ENCODE measurements at places on chromosomes 16 and 17.

DNA sequence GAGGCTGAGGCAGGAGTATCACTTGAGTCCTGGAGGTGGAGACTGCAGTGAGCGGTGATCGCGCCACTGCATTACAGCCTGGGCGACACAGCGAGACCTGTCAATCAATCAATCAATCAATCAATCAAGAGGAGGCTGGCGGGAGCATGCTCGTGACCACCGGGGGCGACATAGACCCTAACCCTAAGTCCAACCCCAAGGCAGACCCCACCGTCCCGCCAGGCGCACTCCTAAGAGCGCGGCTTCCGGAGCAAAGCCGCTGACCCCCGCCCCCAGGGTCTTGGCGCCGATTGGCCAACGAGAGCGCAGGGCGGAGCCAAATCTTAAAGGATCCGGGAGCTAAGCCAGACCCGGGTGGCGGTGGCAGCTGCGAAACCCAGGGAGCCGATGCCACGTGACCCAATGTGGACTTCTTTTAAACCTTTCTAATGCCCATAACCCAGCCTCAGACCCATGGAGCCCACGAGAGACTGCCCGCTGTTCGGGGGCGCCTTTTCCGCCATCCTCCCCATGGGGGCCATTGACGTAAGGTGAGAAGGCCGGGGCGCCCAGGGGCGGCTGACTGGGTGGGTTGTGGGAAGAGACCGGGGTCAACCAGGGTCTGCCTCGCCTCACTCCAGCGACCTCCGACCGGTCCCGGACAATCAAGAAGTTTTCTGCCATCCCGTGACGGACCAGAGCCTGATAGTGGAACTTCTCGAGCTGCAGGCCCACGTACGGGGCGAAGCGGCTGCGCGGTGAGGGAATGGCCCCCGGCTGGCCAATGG lies at the start of gene RANGRF:
Gene RANGRF, plus strand, starts transcription at position 335 of the 767 bp plus-strand sequence. Its CDS starts 119 bp downstream, at position 454.
- peak; percentile 89 for DNase-seq

DNA sequence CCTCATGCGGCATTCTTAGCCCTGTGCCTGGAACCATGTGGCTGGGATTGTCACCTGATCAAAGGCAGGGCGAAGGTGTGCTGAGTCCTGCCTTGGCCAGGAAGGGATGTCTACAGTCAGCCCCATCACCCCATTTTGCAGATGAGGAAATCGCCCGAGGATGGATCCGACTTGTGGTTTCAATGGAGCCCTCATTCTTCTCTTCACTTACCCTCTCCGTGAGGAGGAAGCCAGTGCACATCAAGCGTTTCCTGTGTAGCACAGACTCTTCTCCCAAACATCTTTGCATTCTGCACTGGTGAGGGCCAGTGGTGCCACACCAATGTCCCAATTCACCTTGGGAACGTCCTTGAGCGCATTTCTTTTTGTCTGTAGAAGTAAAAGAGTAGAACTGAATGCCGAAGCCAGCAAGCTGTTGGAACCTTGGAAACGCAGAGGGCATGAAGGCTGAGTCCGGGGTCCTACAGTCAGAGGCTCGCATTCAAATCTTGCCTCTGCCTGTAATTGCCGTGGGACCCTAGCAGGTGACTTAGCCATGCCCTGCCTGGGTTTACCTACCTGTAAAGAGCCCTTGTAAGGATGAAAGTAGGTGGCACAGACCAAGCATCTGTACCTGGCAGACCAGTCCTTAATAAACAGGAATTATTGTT lies 85.4 kb downstream of the IRF8 start:
- DNase-seq, result no peak

DNA sequence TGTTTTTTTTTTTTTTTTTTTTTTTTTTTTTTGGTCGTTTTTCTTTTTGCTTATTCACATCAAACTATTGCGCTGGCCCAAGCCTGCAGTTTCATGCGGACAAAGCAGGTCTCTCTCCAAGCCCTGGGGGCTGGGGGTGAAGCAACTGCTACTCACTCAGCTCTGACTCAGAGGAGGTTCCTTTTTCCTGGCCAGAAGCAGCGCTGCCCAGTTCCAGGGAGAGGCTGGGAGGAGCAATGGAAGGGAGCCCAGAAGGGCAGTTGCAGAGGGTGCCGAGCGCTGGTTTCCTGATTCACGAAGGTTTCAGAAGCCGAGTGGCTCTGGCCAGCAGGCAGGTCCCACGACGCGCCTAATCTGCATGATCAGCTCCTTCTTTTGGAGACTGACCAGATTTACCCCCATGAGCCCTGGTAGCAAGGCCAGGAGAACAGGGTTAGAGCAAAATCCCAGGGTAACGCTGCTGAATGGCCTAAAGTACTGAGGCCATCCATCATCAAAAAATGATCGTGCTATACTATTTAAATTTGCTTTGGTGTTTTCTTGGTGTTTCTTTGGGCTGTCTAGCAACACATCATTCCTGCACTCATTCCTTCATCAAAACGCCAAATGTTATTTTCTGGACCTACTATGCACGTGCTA lies 144.7 kb upstream of the SOX9 start:
- peak; percentile 63 for DNase-seq

DNA sequence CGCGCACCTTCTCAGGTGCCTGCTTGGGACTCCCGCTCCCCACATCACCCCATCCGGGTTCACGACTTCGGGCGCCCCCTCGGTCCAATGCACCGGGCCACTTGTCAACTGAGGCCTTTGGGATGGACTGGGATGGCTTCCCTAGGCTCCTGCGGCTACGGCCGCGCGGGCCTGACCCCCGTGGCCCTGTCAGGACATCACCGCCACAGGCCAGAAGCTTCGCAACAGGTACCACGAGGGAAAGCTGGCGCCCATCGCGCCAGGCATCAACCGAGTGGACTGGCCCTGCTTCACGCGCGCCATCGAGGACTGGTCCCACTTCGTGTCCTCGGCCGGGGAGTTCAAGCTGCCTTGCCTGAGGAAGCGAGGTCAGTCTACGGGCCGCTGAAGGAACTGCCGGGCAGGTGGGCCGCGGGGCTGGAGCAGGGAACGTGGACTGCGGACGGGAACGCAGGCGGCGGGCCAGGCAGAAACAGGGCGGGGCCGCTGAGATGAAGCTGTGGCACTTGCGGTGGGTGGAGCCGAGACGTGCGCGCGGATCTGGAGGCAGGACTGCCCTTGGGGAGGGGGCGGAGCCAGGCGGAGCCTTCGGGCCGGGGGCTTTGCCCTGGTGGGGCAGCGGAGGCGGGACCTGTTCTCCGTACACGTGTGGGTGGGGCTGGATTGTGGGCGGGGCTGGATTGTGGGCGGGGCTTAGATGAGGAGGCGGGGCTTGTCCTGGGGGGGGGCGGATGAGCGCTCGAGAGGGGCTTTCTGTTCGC lies 13.7 kb upstream of the CNGB1 start:
- DNase-seq, result peak; percentile 62

DNA sequence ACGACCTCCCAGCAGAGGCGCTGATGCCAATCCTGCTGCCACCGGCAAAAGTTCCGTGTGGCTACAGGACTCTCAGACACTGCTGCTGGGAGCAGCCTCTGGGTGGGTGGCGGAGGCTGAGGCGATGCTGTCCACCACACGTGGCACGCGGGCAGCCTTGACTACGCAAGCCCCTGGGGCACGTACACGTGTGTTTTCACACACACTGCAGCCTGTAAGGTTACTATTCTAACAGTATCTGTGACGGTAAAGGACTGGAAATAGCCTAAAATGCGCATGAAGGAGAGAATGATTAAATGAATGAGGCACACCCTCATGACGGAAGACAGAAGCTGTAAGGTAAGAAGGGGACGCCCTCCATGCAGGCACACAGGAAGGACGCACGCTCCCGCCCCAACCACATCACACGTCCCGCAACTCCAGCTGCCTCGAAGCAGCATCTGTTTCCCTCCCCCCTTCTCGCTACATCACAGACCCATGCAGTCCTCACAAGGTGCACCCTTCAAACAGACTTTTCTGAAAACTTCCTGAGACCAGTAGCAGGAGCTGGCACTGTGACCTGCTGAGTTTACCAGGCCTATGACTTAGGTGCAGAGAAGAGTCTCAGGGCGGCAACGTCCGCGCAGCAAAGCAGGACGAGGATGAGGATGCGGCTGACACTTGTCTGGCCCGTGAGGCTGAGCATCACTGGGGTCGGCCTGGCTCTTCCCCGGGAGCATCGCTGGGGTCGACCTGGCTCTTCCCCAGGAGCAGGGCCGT lies 28.7 kb upstream of the FASN start:
- DNase-seq, result no peak

DNA sequence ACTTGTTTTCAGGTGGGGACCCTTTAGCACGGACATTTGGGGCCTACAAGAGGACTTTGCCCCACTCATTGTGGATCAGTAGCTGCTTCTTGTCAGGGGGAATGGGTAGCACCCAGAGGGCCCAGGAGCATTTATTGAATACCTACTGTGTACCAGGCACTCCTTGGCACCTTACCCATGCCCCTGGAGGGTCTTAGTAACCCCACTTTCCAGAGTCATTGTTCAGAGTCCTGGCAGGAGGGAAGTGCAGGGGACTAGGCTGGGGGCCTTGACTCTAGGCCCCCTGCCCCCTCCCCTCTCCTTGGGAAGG lies 21.0 kb upstream of the CIBAR2 start:
- DNase-seq, result no peak

- DNase-seq, result no peak
These were observed 377.8 kb upstream of the TNRC6C start for GRCh38 chr17:77580531-77581270.

GRCh38 chr16:52252680-52253079 lies 294.3 kb downstream of the TOX3 start:
- no peak for DNase-seq

DNA sequence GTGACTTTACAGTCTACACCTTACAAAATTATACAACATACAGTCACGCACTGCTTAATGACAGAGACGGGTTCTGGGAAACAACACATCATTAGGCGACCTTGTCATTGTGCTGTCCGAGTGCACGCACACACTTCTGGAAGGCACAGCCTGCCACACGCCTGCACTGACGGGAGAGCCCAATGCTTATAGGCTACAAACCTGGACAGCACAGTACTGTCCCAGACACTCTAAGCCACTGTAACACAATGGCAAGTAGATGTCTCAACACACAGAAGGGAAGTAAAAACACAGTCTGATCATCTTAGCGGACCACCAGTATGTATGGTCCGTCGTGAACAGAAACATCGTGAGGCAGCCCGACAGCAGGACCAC lies 29.8 kb downstream of the KLHDC4 start:
- DNase-seq, result no peak

- DNase-seq, result no peak
These were observed 32.6 kb downstream of the NUBP1 start for GRCh38 chr16:10776280-10776679.

- DNase-seq, result no peak
These were observed 33.6 kb upstream of the RAI1 start for GRCh38 chr17:17647524-17648178.

DNA sequence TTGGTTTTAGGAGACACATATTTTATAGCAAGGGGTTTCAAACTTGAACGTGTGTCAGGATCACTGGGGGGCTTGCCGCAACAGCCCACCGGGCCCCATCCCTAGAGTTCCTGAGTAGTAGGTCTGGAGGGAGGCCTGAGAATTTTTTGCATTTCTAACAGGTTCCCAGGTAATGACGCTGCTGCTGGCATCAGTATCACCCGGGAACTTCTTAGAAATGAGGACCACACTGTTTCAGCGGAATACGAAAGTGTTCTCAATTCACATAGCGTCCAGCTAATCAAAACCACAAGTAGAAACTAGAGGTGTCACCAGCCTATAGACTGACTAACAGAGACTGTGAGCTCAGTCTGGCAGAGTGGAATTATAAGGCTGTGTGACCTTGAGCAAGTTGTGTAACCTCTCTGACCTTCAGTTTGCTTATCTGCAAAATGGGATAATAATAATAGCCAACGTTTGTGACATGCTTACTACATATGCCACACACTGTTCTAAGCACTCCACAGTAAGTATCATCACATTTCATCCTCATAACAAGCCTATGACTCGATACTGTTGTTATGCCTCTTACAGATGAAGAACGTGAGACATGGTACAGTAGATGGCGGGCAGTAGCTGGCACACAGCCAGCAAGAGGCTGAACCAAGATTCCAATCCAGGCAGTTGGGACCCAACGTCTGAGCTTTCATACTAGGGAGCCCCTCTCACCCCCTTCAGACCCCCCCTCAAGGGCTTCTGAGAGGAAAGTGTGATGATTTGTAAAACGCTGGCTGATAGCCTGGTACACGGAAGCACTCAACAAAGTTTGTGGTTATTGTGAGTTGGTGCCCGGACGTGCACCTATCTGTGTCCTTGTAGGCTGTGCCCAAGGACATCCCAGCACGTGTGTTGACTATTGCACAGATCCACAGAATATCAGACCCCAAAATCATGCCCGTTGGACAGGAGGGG lies 4.6 kb upstream of the ICAM2 start:
- no peak for DNase-seq

GRCh38 chr17:4701116-4701515 lies 2.8 kb downstream of the PELP1 start:
- DNase-seq, result no peak

- DNase-seq, result no peak
These were observed 11.4 kb upstream of the KREMEN2 start for GRCh38 chr16:2952679-2953078.

- DNase-seq, result no peak
These were observed 52.4 kb upstream of the MRPS23 start for GRCh38 chr17:57902117-57902799.

DNA sequence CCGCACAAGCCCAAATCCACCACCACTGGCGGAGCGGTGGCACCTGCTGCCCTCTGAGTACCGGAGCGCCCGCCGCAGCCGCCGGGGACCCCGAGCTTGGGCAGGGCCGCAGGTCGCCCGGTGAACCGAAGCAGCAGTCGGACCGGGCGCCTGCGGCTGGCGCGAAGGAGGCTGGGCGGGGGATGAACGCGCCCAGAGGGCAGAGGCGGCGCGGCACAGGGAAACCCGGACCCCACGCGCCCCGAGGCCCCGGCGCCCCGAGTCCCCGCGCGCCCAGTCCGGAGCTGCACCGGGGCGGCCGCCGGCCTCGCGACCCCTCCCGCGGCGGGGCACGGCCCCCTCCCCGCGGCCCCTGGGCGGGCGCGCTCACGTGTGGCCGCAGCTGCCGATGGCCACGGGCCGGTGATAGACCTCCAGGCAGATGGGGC lies 393 bp downstream of the RNF166 start:
- DNase-seq, result no peak

- DNase-seq, result no peak
These were observed 38.2 kb downstream of the TK2 start for GRCh38 chr16:66511602-66512271.

GRCh38 chr17:40279402-40279801 lies 8.3 kb upstream of the CDC6 start:
- no peak for DNase-seq

GRCh38 chr16:996681-997080 lies 15.1 kb downstream of the SOX8 start:
- DNase-seq, result no peak

DNA sequence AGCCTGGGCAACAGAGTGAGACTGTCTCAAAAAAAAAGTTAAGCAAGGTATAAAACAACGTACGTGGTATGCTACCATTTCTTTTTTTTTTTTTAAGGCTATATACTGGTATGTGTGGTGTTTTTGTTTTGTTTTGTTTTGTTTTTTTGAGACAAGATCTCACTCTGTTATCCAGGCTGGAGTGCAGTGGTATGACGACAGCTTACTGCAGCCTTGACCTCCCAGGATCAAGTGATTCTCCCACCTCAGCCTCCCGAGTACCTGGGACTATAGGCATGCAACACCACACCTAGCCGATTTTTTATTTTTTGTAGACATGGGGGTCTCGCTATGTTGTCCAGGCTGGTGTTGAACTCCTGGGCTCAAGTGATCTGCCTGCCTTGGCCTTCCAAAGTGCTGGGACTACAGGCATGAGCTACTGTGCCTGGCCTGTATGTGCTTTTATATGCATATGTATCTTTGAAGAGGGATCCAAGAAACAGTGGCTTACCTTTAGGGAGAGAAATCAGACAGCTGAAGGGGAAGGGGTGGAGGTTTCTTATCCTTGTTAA lies 6.5 kb downstream of the CENPV start:
- no peak for DNase-seq
